ENCODE measurements at places on chromosomes 5 and 9.
A peak's percentile ranks its signal among the peaks of the same experiment; 100 is the strongest.

- DNase-seq, result no peak
- H3K27ac ChIP-seq, result peak overlapping the region; percentile 95
- peaks cover 95% of the 10 kb centered on the region for H3K4me1 ChIP-seq
- no peak overlapping the region for H3K4me3 ChIP-seq
- H3K36me3 ChIP-seq, result peaks cover 99% of the 10 kb centered on the region
Measured at GRCh38 chr9:89411759-89412158, 86.2 kb downstream of the SEMA4D start.

DNA sequence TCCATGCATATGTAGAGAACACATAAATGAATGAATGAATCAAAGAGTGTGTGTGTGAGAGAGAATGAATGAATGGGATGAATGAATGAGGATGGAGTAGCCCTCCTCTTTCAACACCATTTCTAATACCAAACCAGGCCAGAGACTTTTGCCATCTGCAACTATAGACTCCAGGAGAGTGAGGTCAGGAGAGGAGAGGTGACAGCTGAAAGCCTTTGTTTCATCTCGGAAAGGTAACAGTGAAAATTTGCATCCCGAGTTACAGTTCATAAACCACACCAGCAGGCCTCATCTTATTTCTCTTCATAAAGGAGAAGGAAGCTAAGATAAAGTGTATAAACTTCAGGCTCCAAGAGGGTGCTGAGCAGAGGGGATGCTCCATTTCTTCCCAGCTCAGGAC is 255.3 kb upstream of the KLF4 start:
- no peak for DNase-seq
- no peak overlapping the region for H3K4me3 ChIP-seq
- H3K27ac ChIP-seq, result no peak overlapping the region

GRCh38 chr9:116644091-116644688 is 42.9 kb upstream of the TRIM32 start:
- H3K27me3 ChIP-seq, result no peaks in the 10 kb centered on the region
- H3K4me3 ChIP-seq, result no peak overlapping the region
- no peak overlapping the region for H3K27ac ChIP-seq
- H3K4me1 ChIP-seq, result no peaks in the 10 kb centered on the region

- no peak overlapping the region for H3K4me3 ChIP-seq
- peaks cover 4% of the 10 kb centered on the region for H3K36me3 ChIP-seq
- H3K27ac ChIP-seq, result no peak overlapping the region
- H3K27me3 ChIP-seq, result no peaks in the 10 kb centered on the region
Measured at GRCh38 chr5:146745931-146746577, 132.5 kb downstream of the PPP2R2B start.

DNA sequence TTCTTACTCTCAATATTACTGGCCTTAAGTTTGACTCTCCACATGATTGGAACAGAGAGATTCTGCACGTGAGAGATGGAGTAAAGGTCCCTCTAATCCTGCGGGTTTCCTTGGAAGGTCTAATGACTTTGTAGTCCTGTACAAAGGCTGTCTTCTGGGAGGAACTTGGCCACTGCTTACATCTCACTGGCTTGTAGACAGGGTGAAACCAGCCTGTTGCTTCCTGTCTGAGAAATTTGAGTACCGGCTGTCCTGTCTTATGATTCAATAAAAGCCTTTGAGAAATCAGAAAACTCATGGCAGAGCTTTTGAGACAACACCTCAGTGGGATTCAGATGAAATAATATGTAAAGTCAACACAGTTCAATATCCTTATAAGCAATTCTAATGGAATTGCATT is 43.0 kb downstream of the IL31RA start:
- H3K4me1 ChIP-seq, result peaks cover 11% of the 10 kb centered on the region
- H3K36me3 ChIP-seq, result no peaks in the 10 kb centered on the region
- peaks cover 4% of the 10 kb centered on the region for H3K27me3 ChIP-seq

- no peaks in the 10 kb centered on the region for H3K4me1 ChIP-seq
- no peak overlapping the region for H3K27ac ChIP-seq
- no peak overlapping the region for H3K4me3 ChIP-seq
- H3K27me3 ChIP-seq, result peaks cover 2% of the 10 kb centered on the region
- DNase-seq, result no peak
- H3K36me3 ChIP-seq, result peaks cover 8% of the 10 kb centered on the region
Measured at GRCh38 chr5:43367453-43367852, 44.7 kb downstream of the CCL28 start.

GRCh38 chr5:4192111-4192510 is 596.5 kb downstream of the IRX1 start:
- no peaks in the 10 kb centered on the region for H3K36me3 ChIP-seq
- no peaks in the 10 kb centered on the region for H3K4me1 ChIP-seq
- H3K4me3 ChIP-seq, result no peak overlapping the region
- no peak overlapping the region for H3K27ac ChIP-seq

GRCh38 chr5:106121972-106122605 is 1548.6 kb downstream of the EFNA5 start:
- peak; percentile 16 for DNase-seq
- H3K4me1 ChIP-seq, result no peaks in the 10 kb centered on the region
- H3K36me3 ChIP-seq, result no peaks in the 10 kb centered on the region

GRCh38 chr9:113228130-113228665 is 6.9 kb downstream of the SLC31A1 start:
- H3K27ac ChIP-seq, result no peak overlapping the region
- DNase-seq, result peak; percentile 16
- peaks cover 30% of the 10 kb centered on the region for H3K4me1 ChIP-seq
- no peaks in the 10 kb centered on the region for H3K27me3 ChIP-seq
- peaks cover 8% of the 10 kb centered on the region for H3K36me3 ChIP-seq

All from activated CD8-positive, alpha-beta T cell treated with anti-CD3 and anti-CD28 coated beads for 36 hours (primary cell).